Lung (tissue), 17 donors: ENCODE measurements at places on chromosomes 7 and 10. TPM values are rescaled to one million over a fixed set of nuclear protein-coding genes. Genes with fewer than 3 reads are reported as not detected.
A peak's percentile ranks its signal among the peaks of the same experiment; 100 is the strongest.

Gene ASB10
- not detected for total RNA-seq

Gene CREB5
- total RNA-seq: 23.1 TPM

Gene HOXA7
- 1.1 TPM for total RNA-seq

DNA sequence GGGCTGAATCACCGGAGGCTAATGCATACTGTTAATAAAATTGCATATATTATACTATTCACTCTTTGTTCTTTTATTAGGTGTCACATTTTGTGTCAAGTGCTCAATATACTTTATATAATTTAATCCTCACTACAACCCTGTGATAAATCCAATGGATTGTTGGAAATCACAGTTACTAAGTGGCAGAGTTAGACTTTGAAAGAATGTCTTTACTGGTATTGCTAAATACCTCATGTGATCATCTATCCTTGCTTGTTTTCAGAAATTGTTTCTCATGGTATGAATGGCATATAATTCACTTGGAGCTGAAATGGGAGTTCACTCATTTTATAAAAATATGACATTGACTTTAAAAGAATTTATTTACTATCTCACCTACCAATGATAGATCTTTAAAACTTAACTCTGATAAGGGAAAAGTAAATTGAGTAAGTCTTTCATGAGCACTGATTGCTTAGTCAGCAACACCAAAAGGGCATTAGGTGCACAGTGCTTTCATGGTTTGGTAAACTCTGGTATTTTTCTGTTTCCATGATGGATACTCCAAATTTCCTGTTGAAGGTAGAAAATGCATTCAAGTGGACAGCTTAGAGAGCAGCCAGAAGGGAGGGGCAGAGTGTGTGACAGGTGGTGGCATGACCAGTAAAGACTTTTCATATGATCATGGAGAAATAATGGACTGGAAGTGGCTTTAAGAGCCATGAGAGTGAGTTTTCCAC lies 22.6 kb downstream of the ENKUR start:
- DNase-seq: no peak

DNA sequence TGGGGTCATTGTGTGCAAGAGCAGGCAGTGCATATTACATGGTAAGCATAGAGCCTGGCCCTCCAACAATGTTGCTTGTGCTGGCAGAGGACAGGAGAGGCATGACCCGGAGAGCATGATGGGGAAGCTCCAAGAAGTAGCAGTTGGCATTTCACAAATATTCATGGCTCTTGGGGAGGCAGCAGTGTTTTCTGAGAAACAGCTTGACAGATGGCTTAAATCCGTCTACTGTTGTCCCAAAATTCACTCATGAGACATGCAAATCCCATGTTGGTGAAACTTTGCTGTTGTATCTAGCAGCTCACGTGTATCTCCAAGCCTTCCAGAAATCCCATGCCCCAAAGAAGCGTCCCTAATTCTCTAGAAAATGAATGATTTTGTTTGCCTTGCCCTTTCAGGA lies 487.0 kb downstream of the SORCS3 start:
- no peak for DNase-seq

DNA sequence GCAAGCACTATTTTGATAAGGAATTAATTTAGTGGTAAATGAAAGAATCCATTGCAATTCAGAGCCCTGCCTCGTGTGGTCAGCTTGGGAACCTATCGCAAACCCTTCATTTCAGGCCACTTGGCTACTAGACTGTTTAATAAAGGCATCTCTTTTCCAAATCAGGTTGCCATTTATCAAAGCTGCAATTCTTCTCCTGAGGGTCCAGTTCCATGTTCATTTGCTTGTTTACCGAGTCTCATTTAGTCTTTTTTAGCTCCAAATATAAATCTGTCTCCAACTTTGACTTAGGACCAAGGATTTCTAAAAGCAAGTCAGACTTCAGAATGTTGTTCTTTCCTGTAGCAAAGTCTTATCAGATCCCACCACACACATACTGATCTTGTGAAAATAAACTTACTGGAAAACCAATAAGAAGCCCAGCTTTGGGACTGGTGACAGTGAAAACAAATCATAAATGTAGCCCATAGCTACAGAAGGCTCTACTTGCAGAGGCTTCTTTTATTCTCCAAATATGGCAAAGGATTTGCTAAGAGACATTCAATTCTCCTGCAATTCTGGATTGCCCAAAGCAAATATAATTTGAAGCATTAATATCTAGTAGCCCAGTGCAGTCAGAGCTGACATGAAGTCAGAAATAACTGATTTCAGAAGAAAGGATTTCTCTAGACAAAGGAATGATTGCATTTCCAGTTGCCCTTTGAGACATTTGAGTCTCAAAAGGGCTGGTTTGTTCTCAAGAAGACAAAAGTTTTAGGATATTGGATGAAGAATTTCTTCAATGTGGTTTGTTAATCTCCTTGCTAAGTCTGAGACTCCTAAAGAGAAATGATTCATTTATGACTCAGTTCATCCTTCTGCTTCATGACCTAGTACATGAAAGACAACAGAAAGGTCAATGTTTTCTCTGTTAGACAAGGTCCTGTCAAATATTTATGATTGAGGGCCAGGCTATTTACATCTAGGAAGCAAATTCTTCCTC lies 28.0 kb downstream of the PPP1R3C start:
- no peak for DNase-seq

DNA sequence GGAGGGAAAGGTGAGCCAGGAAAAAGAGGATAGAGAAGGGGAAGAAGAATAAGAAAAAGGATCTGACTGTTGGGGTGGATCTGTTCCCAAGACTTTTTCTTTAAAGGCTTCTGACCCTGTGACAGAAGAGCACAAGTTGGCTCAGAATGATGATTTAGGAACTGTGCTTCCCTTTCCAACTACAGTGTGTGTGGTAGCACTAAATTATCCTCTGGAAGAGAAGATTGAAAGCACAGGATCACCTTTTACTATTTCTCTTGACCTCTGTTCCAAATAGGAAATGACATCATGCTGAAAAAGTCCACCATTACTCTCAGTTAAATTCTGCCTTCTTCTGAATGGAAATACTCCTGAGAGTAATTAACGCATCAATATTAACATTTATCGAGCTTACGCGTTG lies 47.2 kb downstream of the VAX1 start:
- DNase-seq: no peak

- DNase-seq: peak; percentile 24
Measured at GRCh38 chr7:152574892-152575548, 100.9 kb downstream of the XRCC2 start.

DNA sequence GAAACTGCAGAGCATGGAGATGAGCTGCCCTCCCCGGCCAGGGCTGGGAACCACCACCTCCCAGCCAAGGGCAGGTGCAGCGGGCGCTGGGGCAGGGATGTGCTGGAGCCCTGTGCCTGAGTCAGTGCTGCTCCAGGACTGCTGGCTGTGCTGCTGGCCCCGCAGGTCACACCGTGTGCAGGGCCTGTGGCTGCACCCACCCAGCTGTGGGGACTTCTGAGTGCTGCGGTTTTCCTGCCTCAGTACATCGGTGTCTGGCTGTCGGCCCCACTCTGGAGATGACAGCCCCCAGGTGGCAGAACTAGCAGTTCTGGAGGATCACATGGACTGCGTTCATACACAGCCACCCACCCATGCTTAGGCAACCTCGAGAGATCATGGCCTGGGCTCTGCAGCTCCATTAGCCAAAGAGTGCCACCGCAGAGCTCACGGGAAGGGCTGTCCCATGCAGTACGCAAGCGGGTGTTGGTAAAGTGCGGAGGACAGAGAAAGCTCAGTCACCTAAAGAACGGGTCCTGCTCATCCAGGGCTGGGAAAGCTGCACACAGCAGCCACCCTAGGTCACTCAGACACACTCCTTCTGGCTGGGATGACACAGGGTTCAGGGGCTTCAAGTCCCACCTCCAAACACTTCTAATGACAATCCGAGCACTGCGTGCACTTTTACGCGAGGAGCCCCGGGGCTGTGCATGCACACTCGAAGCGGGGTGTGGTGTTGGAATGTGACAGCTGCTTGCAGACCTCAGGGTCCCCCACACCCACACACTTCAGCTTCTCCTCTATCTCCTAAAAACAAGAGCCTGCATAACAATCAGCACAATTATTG lies 198.1 kb upstream of the PPP2R2D start:
- DNase-seq: no peak
